Activated CD4-positive, CD25-positive, alpha-beta regulatory T cell (primary cell): ENCODE measurements at places on chromosomes 3 and 15.
A peak's percentile ranks its signal among the peaks of the same experiment; 100 is the strongest.

DNA sequence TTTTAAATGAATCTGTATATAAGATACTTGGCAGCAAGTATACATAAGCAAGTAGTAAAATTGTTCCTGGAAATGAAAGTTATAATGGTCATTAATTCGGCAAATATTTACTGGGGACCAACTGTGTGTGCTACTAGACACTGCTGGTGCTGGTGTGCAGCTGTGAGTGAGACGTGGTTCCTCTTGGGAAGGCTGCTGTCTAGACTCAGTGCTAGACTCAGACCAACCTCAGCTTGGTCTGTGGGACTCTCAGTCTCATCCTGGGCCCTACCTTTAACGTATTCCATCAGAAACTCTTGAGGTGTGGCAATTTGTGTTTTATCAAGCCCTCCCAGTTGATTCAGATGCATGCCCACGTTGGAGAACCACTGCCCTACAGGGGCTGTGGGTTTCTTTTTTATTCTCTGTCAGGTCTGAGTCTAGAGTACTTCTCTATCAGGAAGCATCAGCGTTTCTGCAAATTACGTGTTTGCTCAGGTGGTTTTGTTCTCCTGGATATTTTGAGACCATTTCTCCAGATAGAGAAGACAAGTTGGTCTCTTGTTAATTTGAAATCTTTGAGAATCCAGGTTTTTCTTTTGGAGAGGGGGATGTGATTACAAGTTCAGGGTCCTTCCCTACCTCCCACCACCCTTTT, 6.8 kb downstream of the TLNRD1 start:
- no peak for DNase-seq

- no peak for DNase-seq
Observed at GRCh38 chr15:60134609-60135008, 130.5 kb downstream of the FOXB1 start.

DNA sequence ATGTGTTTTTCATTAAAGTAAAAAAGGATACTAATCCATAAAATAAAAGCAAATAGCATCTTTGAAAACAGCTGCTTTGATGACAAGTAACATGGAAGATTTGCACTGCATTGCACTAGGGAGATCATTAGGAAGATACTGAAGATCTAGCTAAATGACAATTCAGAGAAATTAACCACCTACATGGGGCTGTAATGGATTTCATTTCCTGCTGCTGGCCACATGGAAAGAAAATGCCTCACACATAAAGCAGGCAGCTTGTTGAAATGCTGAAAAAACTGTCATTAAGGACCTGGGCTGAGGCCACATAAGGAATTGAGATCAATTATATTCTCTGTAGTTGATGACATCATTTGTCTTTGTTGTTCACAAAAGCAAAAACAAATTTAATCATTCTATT, 94.1 kb downstream of the PYDC2 start:
- DNase-seq, result no peak

DNA sequence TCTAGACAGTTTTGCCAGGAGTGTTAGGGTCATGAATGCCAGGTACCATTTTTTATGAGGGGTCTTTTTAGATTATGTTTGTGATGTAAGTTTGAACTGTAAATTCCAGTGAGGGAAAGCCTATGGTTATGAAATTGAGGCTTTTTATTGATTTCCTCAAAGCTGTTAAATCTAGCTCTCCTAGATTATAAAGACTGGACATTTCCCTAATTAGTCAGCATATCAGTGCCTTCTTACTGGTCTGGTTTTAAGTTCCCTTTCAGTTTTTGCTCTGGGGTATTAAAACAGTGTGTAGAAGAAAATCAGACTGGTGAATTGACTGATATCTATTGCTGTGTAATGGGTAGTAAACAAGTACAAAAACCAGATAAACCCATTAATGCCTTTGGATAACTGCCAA, 39.2 kb downstream of the LRRC49 start:
- no peak for DNase-seq

- DNase-seq, result no peak
Observed at GRCh38 chr3:65883613-65884012, 155.1 kb downstream of the MAGI1 start.

DNA sequence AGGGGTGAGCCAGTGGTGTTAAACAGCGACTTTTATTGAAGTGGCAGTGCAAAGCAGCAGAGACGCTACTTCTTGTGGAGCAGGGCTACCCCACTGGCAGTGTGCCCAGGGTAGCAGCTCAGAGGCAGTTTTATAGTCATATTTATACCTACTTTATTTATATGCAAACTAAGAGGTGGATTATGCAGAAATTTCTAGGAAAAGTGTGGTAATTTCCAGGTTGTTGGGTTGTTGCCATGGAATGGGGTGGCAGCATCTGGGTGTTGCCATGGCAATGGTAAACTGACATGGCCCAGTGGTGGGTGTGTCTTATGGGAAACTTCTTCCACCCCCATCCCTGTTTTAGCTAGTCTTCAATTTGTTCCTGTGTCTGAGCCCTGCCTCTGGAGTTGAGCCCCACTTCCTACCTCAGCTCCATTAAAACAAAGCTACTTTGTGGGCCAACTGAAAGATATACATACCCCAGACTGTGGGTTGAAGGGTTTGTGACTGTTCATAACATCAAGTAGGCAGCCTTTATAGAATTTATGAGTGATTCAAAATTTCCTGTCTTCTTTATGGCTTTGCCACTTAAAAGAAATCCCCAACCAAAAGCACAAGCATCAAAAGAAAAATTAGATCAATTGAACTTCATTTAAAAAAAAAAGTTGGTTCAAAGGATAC, 60.3 kb downstream of the EBLN2 start:
- DNase-seq, result no peak

- DNase-seq, result no peak
Observed at GRCh38 chr3:156818890-156819289, 7.3 kb upstream of the LEKR1 start.

GRCh38 chr3:45345846-45346580, 42.4 kb upstream of the LARS2 start:
- no peak for DNase-seq

DNA sequence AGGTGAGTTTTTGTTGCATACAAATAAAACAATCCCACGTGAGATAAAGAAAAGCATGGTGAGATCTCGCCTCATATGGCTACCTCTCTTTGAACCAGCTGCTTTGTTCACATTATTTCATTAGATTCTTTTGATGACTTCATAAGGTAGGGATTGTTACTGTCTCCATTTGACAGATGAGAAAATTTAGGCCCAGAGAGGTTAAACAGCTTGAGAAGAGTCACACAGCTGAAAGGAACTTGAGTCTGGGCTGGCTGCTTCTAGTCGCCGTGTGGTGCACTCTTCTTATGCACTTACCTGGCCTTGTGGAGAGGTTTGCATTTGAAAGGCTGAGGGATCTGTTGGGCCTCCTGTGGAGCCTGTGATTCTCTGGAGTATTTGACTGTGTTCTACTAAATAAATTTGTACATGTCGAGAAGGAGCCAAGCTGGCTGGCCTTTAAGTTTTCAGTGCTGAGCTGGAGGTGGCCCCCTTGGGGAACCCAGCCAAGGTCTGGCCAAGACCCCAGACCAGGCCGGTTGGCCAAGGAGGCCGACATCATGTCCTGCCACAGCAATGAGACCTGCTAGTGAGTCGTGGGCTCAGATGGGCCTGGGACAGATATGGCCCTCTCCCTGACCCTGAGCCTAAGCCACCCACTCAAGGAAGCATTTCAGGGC, 125.1 kb downstream of the SMAD6 start:
- no peak for DNase-seq

- DNase-seq, result no peak
Observed at GRCh38 chr3:122931636-122932035, 95.9 kb downstream of the SEMA5B start.

GRCh38 chr3:182364723-182365650, 428.3 kb upstream of the ATP11B start:
- DNase-seq, result no peak

DNA sequence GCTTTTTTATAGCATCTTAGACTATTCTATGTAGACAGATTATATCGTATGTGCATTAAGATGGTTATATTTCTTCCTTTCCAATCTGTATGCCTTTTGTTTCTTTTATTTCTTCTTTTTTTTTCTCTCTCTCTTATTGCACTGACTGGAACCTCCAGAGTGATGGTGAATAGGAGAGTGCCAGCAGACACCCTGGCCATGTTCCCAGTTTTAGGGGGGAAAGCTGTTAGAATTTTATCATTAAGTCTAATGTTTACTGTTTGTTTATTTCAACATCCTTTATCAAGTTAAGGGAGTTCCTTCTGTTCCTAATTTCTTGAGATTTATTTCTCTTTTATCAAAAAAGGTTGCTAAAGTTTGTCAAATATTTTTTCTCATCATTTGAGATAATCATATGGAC, 116.6 kb upstream of the LRTM1 start:
- DNase-seq, result no peak

DNA sequence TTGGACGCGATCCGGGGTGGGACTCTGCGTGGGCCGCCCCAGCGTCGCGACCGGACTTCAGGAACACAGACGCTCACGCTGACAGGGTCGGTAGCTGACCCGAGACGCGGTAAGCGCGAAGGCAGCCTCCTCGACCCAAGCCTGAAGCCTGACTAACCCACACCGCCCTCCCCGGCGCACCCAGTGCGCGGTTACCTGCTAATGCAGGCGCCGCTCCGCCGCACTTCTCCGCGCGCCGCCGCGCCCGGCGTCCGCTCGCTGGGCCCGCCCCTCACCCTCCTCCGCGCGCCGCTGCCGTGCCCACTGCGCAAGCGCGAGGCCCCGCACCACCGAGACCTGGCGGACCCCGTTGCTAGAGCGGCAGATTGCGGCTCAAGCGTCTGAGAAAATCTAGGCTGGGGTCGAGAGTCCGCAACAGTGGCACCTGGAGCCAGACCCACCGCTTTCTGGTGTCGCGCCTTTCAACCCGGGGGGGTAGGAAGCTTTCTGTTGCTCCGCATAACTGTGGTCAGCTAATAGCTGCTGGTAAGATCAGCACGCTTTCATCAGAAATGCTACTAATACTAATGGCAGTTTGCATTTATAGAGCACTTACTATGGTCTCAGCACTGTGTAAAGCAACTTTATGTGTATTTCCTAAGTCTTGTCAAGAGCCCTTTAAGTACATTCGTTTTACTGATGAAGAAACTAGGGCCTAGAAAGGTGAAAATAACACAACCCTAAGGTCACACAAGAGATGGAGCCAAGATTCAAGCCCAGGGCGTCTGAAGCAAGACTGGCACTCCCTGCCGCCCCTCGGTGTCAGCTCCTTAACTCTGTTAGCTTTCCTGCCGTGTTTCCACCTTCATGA, at the start of gene TBCCD1:
Gene TBCCD1, minus strand, starts transcription at position 268 of the 850 bp plus-strand sequence. CDS start 3,010 bp downstream, outside the sequence.
- DNase-seq, result peak; percentile 89

DNA sequence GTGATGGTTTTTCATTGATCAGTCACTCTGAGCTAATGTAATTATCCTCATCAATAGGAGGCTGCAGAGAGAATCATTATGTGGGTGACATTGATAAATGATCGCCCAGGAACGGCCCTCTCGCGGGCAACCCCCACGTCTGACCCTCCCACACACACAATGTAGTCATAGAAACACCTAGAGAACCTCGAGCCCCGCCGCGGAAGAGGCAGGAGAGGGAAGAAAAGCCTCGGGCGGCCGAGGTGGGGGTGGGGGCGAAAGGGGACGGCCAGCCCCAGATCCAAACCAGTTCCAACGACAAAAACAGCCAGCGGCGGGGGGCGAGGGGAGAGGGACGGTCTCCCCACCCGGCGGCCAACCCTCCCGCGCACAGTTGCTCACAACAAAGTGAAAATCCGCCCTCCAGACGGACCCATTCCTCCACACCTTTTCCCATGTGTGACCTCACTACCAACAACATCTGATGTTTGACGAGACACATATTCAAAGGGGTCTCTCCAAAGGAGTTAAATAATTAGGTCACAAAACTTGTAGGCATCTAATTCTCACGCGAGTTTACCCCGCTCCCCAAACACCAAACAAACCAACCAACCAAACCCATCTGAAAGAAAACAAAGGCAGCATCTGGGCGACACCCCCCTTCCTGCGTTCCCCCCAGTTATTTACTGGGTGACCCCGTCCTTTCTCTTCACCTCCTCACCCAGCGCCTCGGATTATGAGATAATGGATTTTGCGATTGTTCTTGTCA, 213.0 kb downstream of the MEIS2 start:
- DNase-seq, result no peak

DNA sequence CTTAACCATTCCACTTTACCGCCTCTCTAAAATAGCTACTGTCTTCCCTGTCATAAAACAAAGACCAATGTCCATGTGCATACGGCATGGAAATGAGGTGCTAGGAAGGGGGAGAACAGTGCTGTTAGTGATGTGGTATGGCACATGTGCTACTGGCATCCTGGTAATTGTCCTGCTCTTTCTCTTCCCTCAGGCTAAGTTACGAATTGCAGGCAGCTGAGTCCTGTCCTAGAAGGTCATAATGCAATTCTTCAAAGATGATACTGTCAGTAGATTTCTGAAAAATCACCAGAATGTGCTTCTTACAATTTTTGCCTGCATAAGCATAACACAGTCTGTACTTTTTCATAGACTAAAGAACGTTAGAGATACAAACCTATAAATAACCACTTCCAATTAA, 216.8 kb downstream of the RSL24D1 start:
- no peak for DNase-seq

DNA sequence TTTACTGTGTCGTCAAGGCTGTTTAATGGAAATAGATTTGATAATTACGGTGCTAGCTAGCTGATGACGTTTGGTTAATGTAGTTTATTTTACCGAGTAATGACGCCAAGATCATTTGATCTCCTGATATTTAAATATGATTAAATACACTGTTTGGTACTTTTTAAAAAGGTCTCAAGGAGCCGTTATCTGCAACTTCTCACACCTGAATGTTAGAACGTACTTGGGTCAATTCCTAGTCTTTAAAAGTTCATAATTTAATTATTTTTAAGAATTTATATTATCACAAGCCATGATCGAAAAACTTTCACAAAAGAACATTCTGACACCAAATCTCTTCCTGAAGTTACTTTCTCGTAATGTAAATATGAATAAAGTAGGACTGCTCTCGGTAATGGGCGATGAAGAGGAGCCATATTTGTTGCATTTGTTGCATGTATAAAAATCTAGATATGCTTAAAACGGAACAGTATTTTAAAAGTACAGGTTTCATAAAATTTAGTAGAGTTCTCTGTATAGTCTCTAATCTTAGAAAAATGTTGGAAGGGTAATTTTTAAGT, 16.2 kb upstream of the CHD2 start:
- DNase-seq, result no peak

DNA sequence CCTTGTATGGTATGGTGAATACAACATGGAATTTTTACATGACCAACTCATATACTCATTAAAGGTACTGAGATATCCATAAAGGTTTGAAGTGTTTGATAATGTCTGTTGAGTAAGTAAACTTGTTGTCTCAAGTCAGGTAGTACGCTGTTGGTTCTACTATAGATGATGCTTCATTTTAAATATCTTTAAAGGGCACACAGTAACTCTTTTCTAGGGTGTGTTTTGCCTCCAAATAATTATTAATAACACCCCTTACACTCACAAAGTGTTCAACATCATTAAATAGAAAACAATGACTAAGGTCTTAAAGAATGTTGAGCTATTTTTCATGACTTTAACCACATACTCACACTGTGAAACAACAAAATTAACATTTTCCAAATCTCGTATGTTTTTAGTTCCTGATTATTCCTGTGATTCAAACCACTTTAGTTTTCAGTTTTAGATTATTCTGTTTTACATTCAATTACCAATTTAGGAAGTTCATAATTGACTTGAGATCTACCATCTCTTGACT, 220.0 kb upstream of the NANOGP8 start:
- DNase-seq, result no peak

GRCh38 chr3:10471054-10471688, 34.2 kb downstream of the ATP2B2 start:
- no peak for DNase-seq

GRCh38 chr3:128506754-128507153, 13.8 kb upstream of the GATA2 start:
- no peak for DNase-seq

GRCh38 chr3:37993067-37993455, 2.5 kb downstream of the VILL start:
- no peak for DNase-seq

GRCh38 chr3:171365489-171365888, 94.7 kb downstream of the TNIK start:
- DNase-seq, result no peak
